ENCODE measurements at places on chromosomes 5 and 9.

GRCh38 chr9:99257723-99258389 is 35.8 kb downstream of the SEC61B start:
- no peak for DNase-seq

DNA sequence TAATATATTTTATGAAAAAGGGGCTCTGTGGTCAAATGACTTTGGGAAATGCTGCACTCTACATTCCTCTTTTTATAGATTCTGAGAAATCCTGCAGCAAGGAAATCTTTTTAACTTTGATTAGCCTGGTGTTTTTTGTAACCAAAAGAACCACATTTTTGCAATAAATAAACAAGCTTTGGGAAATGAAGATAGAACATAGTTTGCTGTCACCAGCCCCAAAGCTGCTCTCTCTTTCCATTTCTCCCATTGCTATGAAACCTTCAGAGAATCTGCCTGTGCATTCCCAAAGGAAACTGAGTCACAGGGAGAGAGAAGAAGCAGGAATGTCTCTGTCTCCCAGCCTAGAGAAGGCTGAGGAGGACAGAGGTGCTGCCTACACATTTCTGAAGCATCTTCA is 59.0 kb downstream of the COL15A1 start:
- no peak for DNase-seq

GRCh38 chr9:105053209-105053652 is 125.3 kb upstream of the ABCA1 start:
- DNase-seq = no peak

- DNase-seq = no peak
These were observed 140.2 kb downstream of the ALDH1A1 start for GRCh38 chr9:72812559-72813111.

GRCh38 chr5:151030379-151030778 is 10.0 kb downstream of the GPX3 start:
- DNase-seq = no peak

- DNase-seq = no peak
These were observed 98.0 kb downstream of the ARL15 start for GRCh38 chr5:54212331-54212730.

DNA sequence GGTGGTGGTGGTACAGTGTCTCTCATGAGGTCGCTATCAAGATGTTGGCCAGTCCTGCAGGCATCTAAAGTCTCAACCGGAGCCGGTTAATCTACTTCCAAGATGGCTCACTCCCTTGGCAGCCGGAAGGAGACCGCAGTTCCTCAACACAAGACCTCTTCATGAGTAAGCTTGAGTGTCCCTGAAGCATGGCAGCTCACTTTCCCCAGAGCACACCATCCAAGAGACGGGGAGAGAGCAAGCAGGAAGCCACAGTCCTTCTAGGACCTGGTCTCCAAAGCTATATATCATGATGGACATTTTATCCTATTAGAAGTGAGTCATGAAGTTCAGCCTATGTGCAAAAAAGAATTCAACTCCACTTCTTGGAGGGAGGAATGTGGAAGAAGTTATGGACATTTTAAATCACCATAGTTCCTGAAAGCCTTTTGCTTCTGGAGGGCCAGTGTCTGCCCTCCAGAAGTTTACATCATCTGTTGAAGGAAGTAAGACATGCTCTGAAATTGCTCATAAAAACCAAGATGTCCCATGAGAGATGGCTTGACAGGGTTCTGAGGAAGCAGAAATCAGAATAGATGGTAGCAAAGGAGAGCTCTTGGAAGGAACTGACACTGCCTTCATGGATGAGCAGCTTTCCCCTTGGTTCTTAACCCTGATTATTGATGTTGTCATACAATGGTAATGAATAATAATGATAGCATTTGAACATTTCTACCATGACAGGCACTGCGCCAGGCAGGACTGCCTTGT is 21.3 kb downstream of the GALNT10 start:
- no peak for DNase-seq

GRCh38 chr9:108052431-108053080 is 563.0 kb upstream of the KLF4 start:
- DNase-seq = no peak

DNA sequence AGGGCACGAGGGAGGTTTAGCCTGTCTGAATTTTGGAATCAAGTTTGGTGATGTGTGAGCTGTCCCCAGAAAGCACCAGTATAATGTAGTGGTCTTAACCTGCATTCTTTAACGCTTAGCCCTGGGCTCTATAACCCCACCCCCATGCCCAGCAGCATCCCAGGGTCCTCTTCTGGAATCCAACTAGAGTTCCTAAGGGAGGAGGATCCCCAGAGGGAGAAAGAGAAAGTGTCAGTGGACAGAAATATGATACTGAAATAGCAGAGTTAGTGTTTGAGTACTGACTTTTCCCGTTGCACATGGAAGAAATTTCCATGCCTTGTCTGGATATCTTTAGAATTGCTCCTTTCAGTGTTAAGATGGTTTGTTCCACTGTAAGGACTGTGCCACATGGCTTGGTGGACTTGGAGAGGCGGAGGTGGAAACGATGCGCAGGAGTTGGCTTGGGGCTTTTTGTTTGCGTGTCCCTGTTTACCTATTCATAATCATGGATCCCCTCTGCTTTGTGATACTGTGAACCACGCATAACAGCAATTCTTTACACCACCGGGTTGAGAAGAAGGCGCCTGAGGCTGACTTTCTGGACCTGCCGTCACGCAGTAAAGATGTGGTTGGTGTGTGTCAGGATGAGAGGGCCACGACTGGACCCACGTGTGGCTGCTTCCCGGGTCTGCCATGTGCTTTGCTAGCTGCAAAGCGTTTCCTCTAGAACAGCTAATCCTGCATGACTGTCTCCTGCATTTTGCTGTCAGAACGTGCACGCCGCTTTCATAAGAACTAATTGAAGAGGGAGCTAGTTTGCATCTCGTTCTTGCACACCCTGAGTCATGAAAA is 142.3 kb downstream of the SMARCA2 start:
- DNase-seq = no peak
